Aortic smooth muscle cell (primary cell): ENCODE measurements at places on chromosomes 12 and 14. TPM values are rescaled to one million over a fixed set of nuclear protein-coding genes. Genes with fewer than 3 reads are reported as not detected.

The IL22 gene
- total RNA-seq = not detected in 2 replicates

The IAPP gene
- total RNA-seq = not detected in 2 replicates

The KRT82 gene
- total RNA-seq = not detected in 2 replicates

The KDM5A gene
- 55.2 and 59.5 TPM in 2 replicates for total RNA-seq

The TEX52 gene
- total RNA-seq = not detected in 2 replicates

The GDF3 gene
- not detected in 2 replicates for total RNA-seq
